ENCODE measurements at places on chromosomes 1 and 21.

GRCh38 chr1:28775121-28775942 lies 36.6 kb upstream of the OPRD1 start:
- DNase-seq, result peak; percentile 85

GRCh38 chr1:65681096-65681495 lies 111.6 kb upstream of the PDE4B start:
- DNase-seq, result no peak

DNA sequence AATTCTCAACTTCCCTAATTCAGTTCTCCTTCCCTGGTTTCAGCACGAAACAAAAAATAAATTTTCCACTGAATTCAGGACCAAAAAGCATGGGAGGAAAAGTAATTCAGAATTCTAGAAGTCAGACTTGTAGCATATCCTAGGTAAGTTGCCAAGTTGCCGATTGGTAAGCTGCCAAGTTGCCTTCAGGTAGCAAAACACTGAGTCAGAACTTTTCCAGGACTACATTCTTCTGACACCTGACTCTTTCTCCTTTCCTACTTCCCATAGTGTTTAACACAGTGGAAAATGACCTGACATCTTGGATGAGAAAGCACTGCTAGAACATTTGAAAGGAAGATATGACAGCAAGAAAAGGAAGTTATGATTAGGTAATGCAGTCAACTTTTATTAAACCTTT lies 322.8 kb downstream of the SPATA17 start:
- DNase-seq, result no peak

DNA sequence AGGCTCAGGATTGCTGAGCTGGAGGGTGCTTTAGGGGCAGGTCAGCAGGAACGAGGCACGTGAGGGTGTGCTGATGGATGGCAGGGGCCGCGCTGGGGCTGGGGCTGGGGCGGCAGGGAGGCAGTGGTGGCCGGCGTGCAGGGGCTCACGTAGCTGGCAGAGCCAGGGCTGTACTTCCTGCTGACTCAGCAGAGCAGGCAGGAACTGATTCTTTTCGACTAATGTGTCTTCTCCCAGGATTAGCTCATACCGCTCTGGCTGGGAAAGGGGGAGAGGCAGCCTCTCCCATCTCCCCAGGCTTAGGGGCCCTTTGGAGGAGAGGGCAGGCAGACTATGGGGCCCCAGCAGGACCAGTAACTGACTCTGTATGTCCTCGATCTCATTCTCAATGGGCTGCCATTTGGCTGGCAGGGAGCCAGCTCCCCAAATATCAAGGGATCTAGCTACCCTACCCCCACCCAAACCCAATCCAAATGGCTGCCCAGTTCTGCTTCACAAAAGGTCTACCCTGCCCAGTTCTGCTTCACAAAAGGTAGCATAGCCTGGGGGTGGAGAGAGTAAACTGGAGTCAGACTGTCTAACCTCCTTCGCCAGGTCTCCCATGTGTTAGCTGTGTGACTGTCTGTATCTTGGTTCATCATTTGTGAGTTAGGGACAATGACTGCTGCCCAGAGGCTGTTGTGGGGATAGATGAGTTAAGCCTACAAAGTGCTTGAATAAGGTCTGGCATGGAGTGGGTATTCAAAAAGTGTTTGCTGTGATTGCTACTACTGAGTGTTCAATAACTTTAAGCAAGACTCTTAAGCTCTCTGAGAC lies 100.1 kb upstream of the SLC2A1 start:
- no peak for DNase-seq

- DNase-seq, result no peak
Measured at GRCh38 chr1:85333186-85333585, 56.8 kb upstream of the BCL10 start.

- no peak for DNase-seq
Measured at GRCh38 chr1:42993502-42994136, 35.0 kb upstream of the SLC2A1 start.

- DNase-seq, result no peak
Measured at GRCh38 chr1:3618881-3619671, 5.7 kb upstream of the TPRG1L start.

DNA sequence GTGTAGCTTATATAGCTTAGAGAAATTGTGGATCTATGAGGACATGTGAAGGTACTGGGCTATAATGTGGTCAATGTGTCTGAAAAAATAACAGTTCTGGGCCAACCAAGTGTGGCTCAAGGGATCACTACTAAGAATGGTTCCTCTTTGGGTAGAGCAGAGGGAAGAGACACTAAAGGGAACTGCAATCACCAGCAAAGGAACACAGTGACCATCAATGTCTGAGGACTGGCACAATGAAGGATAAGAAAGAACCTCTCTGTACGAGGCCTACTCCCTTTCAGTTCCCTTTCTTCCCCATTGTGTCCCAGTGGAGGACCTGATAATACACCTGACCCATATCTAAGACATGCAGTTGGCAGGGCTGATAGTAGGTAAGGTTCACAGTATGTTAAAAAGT lies 89.9 kb upstream of the JAK1 start:
- no peak for DNase-seq

GRCh38 chr21:15162921-15163320 lies 98.1 kb upstream of the NRIP1 start:
- no peak for DNase-seq

DNA sequence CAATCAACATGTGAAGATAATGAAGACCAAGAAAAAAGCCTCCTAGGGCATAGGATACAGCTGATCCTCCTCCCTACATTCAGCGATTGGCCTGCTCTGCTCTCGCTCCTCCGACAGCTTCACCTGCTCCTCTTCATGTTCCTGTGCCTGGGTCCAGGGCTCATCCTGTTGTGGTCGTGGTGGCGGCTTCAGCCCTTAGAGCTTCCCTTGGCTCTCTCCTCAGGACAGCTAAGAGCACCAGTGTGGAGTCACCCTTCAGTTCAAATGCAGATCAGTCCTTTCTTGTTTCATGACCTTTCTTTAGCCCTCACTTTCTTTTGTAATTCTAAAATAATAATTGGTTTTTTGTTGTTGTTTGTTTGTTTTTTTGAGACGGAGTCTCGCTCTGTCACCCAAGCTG lies 18.7 kb downstream of the CNN3 start:
- no peak for DNase-seq

- DNase-seq, result no peak
Measured at GRCh38 chr1:159211331-159212136, 6.9 kb downstream of the ACKR1 start.

- DNase-seq, result no peak
Measured at GRCh38 chr1:219778110-219778509, 150.2 kb downstream of the SLC30A10 start.

GRCh38 chr1:21783679-21784603 lies 992 bp upstream of the USP48 start:
- DNase-seq, result no peak

- no peak for DNase-seq
Measured at GRCh38 chr1:87706779-87707228, 378.1 kb downstream of the LMO4 start.

DNA sequence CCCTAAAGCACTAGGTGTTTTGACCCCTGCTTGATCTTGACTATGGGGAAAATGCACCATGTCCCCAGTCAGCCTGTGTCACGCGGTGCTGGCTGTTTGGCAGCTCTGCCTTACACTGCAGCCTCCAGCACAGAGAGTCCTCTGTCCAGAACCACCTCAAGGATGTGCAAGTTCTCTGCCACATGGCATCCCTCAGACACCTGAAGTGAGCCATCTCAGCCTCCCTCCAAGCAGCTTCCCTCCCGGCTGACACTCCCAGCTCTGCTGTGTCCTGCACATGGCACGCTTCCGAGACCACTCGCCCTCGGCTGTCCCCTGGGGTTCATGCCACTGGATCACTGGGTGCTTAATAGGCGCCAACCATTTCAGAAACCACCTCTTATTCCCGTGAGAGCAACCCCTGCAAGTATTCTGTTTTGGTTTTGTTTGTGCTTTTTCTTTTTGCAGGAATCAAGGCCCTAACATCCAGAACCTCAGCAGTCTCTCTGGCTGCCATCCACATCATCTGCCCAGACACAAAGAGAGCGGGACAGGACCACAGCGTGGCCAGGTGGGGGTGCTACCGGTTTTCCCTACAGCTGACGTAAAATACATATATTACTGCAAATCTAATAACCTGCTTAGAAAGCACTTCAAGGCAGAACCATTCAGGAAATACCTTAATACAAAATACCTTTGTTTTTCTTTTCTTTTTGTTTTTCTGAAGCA lies 45.7 kb downstream of the CAPZB start:
- DNase-seq, result no peak

GRCh38 chr21:43279578-43279894 lies 110.7 kb downstream of the CRYAA start:
- peak; percentile 59 for DNase-seq

- DNase-seq, result no peak
Measured at GRCh38 chr1:41238311-41238988, 3.7 kb downstream of the SCMH1 start.

DNA sequence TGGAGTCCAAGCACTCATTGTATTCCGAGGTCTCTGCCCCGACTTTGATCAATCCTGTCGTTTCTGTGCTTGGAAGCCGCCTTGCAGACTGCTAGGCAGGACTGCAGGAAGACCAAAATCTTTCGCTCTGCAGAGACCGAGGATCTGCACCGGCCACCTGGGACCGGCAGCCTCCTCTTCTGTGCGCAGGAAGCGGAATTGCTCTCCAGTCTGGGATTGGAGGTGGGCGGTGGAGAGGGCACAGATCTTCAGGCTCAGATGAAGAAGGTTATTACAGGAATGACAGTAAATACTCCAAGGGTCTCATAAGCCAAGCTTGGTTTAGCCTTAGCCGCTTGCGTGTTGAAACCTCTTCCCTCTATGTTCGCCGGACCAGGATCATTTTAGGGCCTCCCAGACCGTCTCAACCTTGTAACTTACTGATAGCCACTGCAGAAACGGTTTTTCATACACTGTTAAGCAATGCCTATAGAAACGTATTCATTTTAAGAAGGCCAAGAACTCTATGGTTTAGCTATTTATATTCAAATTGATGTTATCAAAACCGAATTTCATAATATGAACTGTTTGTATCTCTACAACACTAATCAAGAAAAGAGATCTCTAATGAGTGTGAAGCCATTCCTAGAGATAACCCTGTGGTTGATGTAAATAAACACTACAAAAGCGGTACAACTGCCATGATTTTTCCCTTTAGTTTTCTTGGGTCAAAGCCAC lies 1.1 kb downstream of the MIA3 start:
- no peak for DNase-seq

GRCh38 chr1:41743366-41743765 lies 175.4 kb downstream of the HIVEP3 start:
- DNase-seq, result no peak

DNA sequence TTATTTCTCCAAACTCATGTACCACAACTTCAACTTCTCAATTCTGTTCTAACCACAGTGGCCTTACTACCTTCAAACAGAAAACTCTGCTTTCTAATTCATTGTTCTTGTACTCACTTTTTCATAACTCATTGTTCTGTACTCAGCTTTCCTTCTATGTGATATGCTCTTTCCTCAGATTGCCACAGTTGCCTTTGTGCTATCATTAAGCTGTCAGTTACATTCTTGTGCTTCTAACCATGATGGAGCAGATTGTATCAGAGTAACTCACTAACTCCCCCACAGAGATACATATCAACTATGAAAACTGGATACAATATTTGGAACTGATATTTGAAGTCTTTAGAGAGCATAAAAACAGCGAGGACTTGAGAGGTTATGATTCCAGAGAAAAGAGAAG lies 1213.7 kb downstream of the KCNT2 start:
- no peak for DNase-seq

DNA sequence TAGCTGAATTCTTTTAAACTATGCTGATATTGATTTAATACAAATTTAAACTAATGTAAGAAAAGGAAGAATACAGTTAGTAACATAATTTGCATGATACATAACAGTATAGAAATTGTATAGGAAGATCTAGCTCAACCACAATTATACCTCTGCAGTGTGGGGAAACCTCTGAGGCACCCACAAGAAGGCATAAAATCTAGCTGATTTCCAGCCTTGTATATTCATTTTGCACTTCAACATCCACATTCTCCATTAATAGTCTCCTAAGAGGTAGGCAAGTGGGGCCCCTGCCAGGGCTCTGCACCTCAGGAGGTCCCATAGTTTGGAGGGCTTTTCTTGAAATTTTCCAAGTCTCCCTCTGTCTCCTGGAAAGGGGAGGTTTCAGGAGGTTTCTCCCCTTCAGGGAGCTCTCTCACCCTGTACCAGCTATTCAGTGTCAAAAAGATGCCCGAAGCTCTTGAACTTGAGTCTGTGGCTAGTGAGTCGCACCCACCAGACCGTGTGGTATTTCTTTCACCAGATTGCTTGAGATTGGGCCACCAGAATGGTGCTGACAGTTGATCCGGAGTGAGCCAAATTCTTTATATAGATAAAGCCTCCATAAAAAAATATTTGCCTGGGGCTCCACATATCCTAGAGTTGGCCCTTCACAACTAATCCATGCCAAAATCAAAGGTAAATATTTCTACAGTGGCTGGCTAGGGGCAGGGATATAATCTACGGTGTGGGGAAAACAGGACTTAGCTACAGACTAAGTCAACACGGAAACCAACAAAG lies 108.2 kb downstream of the TIAM1 start:
- no peak for DNase-seq

- no peak for DNase-seq
Measured at GRCh38 chr1:34642679-34643078, 112.2 kb upstream of the GJB5 start.

- no peak for DNase-seq
Measured at GRCh38 chr1:210779269-210779668, 354.7 kb downstream of the KCNH1 start.

DNA sequence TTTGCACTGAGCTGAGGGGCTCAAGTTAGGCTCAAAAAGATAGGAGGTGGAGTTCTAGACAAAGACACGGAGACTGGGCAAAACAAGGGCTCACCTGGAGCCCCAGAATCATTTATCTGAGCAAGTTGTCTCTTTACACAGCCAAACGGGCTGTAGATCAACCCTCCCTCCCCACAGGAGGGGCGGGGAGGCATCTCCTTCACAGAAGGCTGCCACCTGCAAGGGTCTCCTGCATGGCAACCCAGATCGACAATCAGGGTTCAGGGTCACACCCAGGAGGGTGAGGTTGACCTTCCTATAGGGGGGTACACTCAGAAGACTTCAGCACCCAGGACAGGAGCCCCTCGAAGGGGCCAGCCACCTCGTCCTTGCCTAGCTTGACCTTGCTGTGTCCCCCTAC lies 84.0 kb downstream of the CD247 start:
- no peak for DNase-seq

GRCh38 chr21:46299167-46299566 lies 13.0 kb downstream of the YBEY start:
- DNase-seq, result no peak

- no peak for DNase-seq
Measured at GRCh38 chr1:24927473-24927872, 2.6 kb downstream of the RUNX3 start.

GRCh38 chr1:59417406-59417805 lies 120.5 kb downstream of the FGGY start:
- no peak for DNase-seq

- DNase-seq, result no peak
Measured at GRCh38 chr21:44062380-44062779, 44.8 kb upstream of the PWP2 start.

GRCh38 chr1:227428803-227429202 lies 110.5 kb upstream of the CDC42BPA start:
- no peak for DNase-seq

DNA sequence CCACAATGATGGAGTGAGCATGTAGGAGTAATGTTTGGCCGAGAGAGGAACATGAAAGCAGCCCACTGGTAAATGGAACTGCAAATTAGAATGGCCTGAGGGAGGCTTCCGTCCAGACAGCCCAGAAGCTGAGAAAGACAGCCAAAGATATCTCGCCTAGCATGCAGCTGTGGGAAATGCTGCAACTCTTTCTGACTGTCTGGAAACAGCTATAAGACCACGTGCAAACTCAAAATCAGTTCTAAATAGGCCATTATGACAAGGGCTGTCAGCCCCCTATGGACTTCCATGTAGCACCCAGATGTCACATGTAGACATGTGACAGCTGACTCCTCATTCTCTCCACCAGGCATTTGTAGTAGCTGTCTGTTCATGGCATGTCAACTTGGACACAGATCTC lies 62.9 kb upstream of the ATP1A1 start:
- DNase-seq, result no peak

Measured in chondrocyte (in vitro differentiated cells).